ENCODE measurements at places on chromosomes 4 and X. TPM values are rescaled to one million over a fixed set of nuclear protein-coding genes. Genes with fewer than 3 reads are reported as not detected.

Gene THAP9
- polyA plus RNA-seq = 2.9 TPM

Gene PDLIM3
- 25.0 TPM for polyA plus RNA-seq

Gene GNRHR
- polyA plus RNA-seq = not detected

Gene ANOS1
- polyA plus RNA-seq = 0.19 TPM

Gene SCML1
- 8.1 TPM for polyA plus RNA-seq

Gene CT45A3
- polyA plus RNA-seq = not detected

Gene SYTL4
- polyA plus RNA-seq = 6.2 TPM

Gene PPEF1
- 0.34 TPM for polyA plus RNA-seq

Gene TIMM8A
- 8.7 TPM for polyA plus RNA-seq

Gene PIR
- polyA plus RNA-seq = 9.7 TPM

Gene TRIML1
- not detected for polyA plus RNA-seq

Gene BGN
- polyA plus RNA-seq = 7.8 TPM

Gene CTAG2
- polyA plus RNA-seq = not detected

Gene HERC5
- polyA plus RNA-seq = 2.0 TPM

Gene FRMPD4
- polyA plus RNA-seq = not detected

Gene PABPC1L2B
- polyA plus RNA-seq = 0.06 TPM

Gene SOX3
- polyA plus RNA-seq = not detected

Gene KLHL4
- polyA plus RNA-seq = 0.54 TPM

Gene HSFX3
- not detected for polyA plus RNA-seq

Gene MTMR8
- 0.67 TPM for polyA plus RNA-seq

All from small intestine (tissue), 16 donors.